Activated naive CD4-positive, alpha-beta T cell treated with anti-CD3 and anti-CD28 coated beads, Interleukin-2, amount 10 ng/mL, durations not matched to agents 5 hours and 36 hours (primary cell): ENCODE measurements at places on chromosomes 7 and 10. TPM values are rescaled to one million over a fixed set of nuclear protein-coding genes. Genes with fewer than 3 reads are reported as not detected.

The VSTM4 gene
- not detected for total RNA-seq

The USP6NL gene
- total RNA-seq: 2.9 TPM

The TACR2 gene
- not detected for total RNA-seq

The NAT16 gene
- total RNA-seq: not detected

The INSIG1 gene
- total RNA-seq: 133 TPM

The TYW1B gene
- total RNA-seq: 4.2 TPM

The SUN3 gene
- total RNA-seq: 0.98 TPM

The CCL26 gene
- not detected for total RNA-seq

The TMEM130 gene
- total RNA-seq: not detected

The SLC13A1 gene
- not detected for total RNA-seq

The PLAU gene
- 1.0 TPM for total RNA-seq

The CASTOR2 gene
- total RNA-seq: 4.3 TPM

The SPDYE2B gene
- not detected for total RNA-seq

The SYT15 gene
- total RNA-seq: 0.78 TPM

The ARHGAP19 gene
- 35.1 TPM for total RNA-seq

The PIP4K2A gene
- 115 TPM for total RNA-seq

The BAMBI gene
- 0.13 TPM for total RNA-seq

The CHAT gene
- not detected for total RNA-seq

The PRKRIP1 gene
- total RNA-seq: 33.3 TPM

The EMX2 gene
- total RNA-seq: not detected

The NCF1 gene
- total RNA-seq: 5.2 TPM

The ITPRID1 gene
- total RNA-seq: not detected

The NPC1L1 gene
- total RNA-seq: not detected

The BLOC1S2 gene
- total RNA-seq: 41.2 TPM

The CYP3A7 gene
- total RNA-seq: not detected

The NANOS1 gene
- 0.73 TPM for total RNA-seq

The CDHR3 gene
- total RNA-seq: 2.6 TPM

The ZNF783 gene
- 26.2 TPM for total RNA-seq

The GCC1 gene
- total RNA-seq: 18.1 TPM

The TRIM56 gene
- 54.3 TPM for total RNA-seq

The ACTR3C gene
- total RNA-seq: 9.1 TPM
